DND-41 (cell line): ENCODE measurements at places on chromosomes 5 and 9.

DNA sequence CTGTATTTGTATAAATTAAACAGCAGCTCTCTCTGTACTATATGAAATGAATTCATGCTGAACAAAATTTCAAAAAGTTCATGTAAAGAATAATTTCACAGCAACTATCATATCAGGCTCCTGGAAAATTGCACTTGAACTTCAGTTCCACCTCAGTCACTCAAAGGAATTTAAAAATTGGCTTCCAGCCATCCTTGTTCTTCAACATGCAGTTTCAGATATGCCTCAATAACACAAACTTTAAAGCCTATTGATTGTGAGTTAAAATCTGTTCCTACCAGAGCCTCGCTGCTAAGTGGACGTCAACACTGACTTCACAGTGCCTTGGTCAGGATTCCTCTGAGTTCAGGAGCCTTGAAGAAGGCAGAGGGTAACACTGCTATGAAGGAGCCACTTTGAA, 418.7 kb upstream of the WWC1 start:
- no peak for DNase-seq

DNA sequence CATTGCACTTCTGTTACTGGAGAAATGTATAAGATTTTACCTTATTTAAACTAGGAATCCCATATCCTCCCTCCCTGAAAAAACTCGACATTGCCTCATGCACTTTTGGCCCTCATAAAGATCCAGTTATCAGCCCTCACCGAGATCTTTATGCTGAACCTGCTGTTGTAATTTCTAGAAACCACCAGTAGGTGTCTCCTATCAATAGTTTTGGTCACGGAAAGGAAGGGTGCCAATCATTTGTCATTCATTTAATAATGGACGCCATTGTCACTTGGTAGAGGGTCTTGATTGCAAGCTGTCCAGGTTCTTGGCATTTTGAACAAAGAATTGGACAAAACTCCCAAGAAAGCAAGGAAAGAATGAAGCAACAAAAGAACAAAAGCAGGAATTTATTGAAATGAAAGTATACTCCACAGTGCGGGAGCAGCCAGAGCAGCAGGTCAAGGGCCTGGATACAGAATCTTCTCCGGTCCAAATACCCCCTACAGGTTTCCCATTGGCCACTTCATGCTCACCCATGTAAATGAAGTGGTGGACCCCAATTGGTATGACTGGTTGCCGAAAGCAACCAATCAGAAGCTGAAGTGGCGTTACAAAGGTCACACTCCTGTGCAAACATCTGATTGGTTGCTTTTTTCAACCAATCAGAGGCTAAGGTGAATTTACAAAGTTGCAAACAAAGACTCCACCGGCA, 524.3 kb downstream of the PSAT1 start:
- no peak for DNase-seq

DNA sequence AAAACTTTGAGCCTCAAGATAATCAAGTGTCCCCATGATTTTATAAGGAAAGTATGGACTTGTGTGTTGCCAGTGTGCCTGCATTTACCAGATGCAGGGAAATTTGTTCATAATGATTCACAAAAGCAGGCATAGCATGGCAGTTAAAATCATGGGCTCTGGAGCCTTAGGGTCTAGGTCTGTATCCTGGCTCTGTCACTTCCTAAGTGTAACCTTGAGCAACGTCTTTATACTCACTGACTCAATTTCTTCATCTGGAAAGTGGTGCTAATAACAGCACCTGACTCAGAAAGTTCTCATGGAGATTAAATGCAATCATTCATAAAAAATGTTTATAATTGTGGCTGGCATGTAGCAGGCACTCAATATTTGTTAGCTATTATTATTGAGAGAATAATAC, 234.9 kb downstream of the SAXO1 start:
- no peak for DNase-seq

DNA sequence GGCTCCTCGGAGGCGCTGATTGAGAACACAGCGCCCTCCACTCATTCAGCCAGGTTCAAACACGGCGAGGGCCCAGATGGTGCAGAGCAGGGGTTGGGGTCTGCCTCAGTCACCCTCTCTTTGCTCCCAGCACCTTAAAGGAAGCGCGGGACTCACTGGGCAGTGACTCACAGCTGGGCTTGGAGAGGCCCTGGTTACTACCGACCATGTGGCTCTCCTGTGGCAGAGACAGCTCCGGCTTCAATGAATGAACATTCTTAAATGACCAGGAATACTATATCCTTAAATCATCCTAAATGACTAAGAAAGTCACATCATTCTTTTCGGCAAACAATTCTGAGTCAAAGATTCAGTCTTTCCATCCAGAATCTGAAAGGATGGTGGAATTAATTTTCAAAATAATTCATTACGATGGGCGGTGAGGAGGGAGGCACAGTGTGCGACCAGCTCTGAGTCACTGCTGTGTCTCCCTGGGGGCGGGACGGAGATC, 1.6 kb upstream of the INPP5E start:
- no peak for DNase-seq

GRCh38 chr5:177085985-177086653, 596 bp upstream of the FGFR4 start:
- no peak for DNase-seq

GRCh38 chr9:6566409-6567139, 79.0 kb downstream of the GLDC start:
- DNase-seq = no peak

DNA sequence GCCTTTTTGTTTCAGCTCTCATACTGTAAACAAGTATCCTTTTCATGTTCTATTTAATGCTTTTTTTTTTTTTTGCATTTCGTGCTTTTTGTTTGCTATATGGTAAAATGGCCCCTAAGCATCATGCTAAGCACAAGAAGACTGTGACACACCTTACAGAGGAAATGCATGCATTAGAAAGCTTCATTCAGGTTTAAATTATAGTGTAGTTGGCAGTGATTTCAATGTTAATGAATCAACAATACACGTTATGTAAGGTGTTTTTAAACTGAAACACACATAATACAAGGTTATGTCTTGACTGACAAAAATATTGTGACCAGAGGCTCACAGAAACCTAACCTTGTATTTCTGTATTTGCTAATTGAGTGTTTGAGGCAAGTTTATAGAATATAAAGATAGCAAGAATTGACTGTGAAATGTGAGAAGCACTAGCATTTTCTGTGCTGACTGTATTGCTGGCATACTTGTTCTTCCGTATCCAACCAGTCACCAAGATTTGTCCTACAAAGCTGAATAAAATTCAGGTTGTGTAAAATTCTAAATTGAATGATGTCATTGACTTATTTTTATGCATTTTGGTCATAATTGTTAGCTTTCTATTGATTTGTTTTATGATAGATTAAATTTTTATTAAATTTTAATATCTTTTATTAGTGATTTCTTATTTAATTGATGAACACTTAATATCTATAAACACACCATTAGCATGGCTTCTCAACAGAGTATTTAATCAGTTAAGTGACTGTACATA, 4.1 kb downstream of the CFAP95 start:
- DNase-seq = no peak

DNA sequence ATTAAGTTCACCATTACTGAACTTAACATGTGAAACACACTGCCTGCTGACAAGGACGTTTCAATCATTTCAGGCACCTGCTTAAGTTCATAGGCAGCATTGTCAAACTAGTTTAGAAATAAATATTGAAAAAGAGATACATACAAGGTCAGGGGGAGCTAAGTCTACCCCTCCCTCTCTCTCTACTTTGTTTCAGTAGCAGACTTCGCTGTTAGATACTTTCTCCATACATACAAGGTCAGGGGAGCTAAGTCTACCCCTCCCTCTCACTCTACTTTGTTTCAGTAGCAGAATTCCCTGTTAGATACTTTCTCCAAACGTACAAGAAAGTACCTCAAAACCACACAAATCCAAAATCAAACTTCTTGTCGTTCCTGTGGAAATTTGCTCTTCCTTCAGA, 387.4 kb upstream of the PDE4D start:
- no peak for DNase-seq

DNA sequence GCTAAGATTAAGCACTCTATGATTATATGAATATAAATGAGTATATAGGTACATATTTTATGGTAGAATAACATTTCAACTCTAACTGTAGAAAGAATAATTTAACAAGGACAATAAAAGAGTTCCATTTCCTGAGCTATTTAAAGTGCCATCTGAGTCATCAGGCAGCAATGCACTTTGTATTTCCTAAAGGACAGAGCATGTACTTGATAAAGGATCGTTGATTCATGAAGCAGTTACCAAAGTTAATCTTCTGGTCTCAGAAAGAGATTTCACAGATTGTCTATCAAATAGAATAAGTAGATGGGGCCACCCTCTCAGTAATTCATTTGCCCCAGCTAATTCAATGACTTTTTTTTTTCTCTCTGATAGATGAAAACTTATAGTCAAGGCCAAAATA, 747.8 kb downstream of the CDH18 start:
- no peak for DNase-seq

- DNase-seq = no peak
These were observed 47.8 kb downstream of the C9orf57 start for GRCh38 chr9:72012646-72013045.

DNA sequence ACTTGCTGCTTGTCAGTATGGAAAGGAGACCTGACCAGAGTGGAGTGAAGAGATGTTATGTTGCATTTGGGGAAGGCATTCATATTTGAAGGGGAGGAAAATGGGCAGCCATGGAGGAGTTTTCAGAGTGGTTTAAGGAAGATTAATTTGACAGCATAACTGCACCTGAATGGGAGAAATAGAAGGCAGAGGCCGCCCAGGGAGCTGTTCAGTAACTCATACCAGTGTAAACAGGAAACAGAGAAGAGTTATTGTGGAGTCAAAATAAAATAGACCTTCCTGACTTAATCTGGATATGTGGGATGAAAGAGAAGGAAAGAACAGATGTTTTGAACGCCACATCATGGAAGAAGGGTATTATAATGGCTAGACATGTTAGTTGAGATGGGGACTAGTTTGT, 13.4 kb downstream of the SLC44A1 start:
- DNase-seq = no peak

DNA sequence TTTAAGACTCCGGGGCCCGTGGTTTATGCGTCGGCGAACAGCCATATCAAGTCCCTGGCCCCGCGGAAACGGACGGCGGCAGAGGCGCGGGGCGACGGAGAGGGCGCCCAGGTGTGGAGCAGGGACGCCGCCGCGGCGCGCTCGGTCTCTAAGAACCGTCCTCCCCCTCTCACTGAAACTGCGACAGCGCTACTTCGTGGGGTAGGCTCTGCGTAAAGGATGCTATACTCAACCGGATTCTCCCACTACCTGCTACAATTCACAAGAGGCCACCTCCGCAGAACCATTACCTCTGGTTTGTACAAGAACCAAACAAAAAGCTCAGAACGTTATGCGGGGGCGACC, 404 bp downstream of the MRNIP start:
- peak; percentile 50 for DNase-seq

DNA sequence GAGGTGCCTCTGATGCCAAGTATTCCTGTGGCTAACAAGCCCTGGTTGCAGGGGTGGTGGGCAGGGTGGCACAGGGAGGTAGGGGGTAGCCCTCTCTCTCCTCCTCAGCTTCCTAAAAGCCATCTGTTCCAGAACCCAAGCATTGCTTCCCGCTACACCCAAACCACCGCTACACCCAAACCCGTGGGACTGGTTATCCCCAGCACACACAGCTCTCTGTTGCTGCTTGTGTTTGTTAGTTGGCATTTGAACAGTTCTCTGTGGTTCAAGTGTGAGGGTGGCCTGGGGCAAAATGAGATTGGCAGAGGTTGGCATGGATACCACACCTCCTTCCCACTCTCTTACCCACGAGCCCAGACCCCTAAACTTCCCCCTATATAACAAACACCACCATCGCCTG, 40.4 kb downstream of the SPARC start:
- DNase-seq = no peak

- no peak for DNase-seq
These were observed 6.7 kb upstream of the CAST start for GRCh38 chr5:96655506-96655905.

GRCh38 chr5:50921366-50922133, 255.1 kb downstream of the PARP8 start:
- DNase-seq = no peak

GRCh38 chr9:91291866-91292265, 69.9 kb downstream of the AUH start:
- no peak for DNase-seq

DNA sequence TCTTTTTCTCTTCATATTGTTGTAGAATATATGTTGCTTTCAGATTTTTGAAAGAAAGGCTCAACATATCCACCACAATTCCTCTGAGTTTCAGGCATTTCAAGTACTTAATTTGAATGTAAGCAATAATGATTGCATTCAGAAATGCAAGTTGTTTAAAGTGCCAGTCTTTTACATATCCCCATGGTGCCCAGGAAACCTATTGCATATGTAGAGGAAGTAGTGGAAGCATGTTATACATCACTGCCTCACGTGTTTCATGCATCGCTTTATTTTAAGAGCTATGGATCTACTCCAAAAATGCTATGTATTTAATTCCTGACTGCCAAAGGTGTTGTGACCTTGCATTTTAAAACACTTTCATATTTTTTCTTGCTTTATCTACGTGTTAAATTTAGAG, 28.1 kb downstream of the CPEB4 start:
- DNase-seq = no peak

- DNase-seq = no peak
These were observed 54.5 kb upstream of the EQTN start for GRCh38 chr9:27351438-27351837.
